Mammary epithelial cell (primary cell): ENCODE measurements at places on chromosomes 6 and 20. TPM values are rescaled to one million over a fixed set of nuclear protein-coding genes. Genes with fewer than 3 reads are reported as not detected.

ADGRF5 gene
- 1.5 TPM for total RNA-seq

MAPK13 gene
- total RNA-seq: 11.8 TPM

COMMD7 gene
- total RNA-seq: 29.4 and 31.1 TPM in 2 replicates

VSX1 gene
- total RNA-seq: not detected in 2 replicates

PLAGL2 gene
- total RNA-seq: 15.5 and 17.2 TPM in 2 replicates

SLC18B1 gene
- total RNA-seq: 13.8 and 16.2 TPM in 2 replicates

HDGFL1 gene
- not detected for total RNA-seq

PPP1R14C gene
- 56.2 and 66.5 TPM in 2 replicates for total RNA-seq

ELOVL4 gene
- total RNA-seq: 9.7 TPM

TMEM244 gene
- not detected in 2 replicates for total RNA-seq
